ENCODE measurements at places on chromosomes 5 and 9. TPM values are rescaled to one million over a fixed set of nuclear protein-coding genes. Genes with fewer than 3 reads are reported as not detected.

GRCh38 chr5:78801413-78801812 lies 152.8 kb upstream of the LHFPL2 start:
- no peak overlapping the region for H3K4me3 ChIP-seq
- H3K27me3 ChIP-seq, result no peaks in the 10 kb centered on the region
- H3K27ac ChIP-seq, result no peak overlapping the region
- H3K4me1 ChIP-seq, result no peaks in the 10 kb centered on the region
- H3K36me3 ChIP-seq, result no peaks in the 10 kb centered on the region

Gene EPB41L4A
- total RNA-seq, result not detected

Gene SMIM15
- total RNA-seq, result 92.8 TPM

Gene ITK
- 237 TPM for total RNA-seq

- no peak overlapping the region for H3K27ac ChIP-seq
- H3K4me1 ChIP-seq, result no peaks in the 10 kb centered on the region
- H3K4me3 ChIP-seq, result no peak overlapping the region
Observed at GRCh38 chr5:165981671-165982070, 2309.8 kb upstream of the WWC1 start.
